ENCODE measurements at places on chromosomes 13 and 19. TPM values are rescaled to one million over a fixed set of nuclear protein-coding genes. Genes with fewer than 3 reads are reported as not detected.

IGFL1 gene
- total RNA-seq = not detected

LYPD5 gene
- not detected for total RNA-seq

ZNF607 gene
- 3.5 TPM for total RNA-seq

ARL11 gene
- total RNA-seq = not detected

NR2F6 gene
- 76.9 TPM for total RNA-seq

KIR2DL4 gene
- not detected for total RNA-seq

NLRP9 gene
- total RNA-seq = not detected

GJB6 gene
- not detected for total RNA-seq

SYNGR4 gene
- total RNA-seq = not detected

CGB8 gene
- total RNA-seq = not detected

ZC3H13 gene
- 12.2 TPM for total RNA-seq

ATXN8OS gene
- total RNA-seq = not detected

TSHZ3 gene
- 18.6 TPM for total RNA-seq

Data from epithelial cell of alveolus of lung (primary cell).